ENCODE measurements at places on chromosomes 6 and 20.

DNA sequence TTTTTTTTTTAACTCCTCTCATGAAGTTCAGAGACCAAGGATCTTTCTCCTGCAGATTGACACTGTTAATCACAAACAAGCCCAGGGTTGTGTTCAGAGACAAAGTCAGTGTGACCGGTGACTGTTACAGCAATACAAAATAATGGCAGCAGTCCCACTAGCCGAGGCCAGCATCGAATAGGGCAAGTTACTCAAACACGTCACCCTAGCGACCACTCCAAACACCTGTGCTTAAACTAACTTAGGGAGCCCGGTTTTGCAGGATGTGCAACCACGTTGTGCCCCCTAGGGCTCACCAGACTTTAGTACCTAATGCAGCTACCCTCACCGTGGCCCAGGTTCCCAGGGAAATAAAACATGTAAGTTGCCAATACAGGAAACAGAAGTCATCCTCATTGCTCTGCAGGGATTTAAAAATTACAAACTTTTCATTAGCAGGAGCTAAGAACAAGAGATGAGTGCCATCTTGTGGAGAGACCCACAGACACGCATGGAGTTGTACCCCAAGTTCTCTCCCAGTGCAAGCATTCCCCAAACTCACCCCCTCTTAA is 38.1 kb downstream of the FAM50B start:
- no peak for DNase-seq

DNA sequence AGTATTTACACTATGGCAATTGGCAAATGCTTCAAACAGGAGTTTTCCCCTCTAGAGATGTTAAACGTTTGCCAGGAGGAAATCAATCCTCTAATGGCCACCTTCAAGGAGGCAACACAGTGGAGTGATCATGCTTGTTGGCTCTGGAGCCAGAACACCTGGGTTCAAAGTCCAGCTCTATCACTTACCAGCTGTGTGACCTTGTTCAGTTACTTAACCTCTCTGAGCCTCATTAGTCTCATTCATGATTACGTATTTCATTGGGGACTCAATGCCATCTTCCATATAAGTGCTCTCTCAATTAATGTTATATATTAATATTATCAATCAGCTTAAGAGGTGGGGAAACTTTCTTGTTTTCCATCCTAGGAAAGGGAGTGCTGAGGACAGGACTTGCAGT is 26.1 kb downstream of the SLC52A3 start:
- DNase-seq: no peak

- DNase-seq: no peak
Measured at GRCh38 chr20:58521763-58522162, 6.6 kb upstream of the APCDD1L start.

GRCh38 chr20:31454361-31454760 is 13.9 kb downstream of the DEFB123 start:
- no peak for DNase-seq

- DNase-seq: no peak
Measured at GRCh38 chr6:145491126-145491525, 244.2 kb downstream of the EPM2A start.

GRCh38 chr20:11454966-11455799 is 462.5 kb upstream of the BTBD3 start:
- DNase-seq: no peak

Data from activated CD4-positive, alpha-beta T cell treated with anti-CD3 and anti-CD28 coated beads, Interleukin-2, Interleukin-4, amounts not matched to agents 100 ng/mL and 50 ng/mL, durations not matched to agents 16 hours and 8 hours (primary cell).